ENCODE measurements at places on chromosomes 1 and 21.

DNA sequence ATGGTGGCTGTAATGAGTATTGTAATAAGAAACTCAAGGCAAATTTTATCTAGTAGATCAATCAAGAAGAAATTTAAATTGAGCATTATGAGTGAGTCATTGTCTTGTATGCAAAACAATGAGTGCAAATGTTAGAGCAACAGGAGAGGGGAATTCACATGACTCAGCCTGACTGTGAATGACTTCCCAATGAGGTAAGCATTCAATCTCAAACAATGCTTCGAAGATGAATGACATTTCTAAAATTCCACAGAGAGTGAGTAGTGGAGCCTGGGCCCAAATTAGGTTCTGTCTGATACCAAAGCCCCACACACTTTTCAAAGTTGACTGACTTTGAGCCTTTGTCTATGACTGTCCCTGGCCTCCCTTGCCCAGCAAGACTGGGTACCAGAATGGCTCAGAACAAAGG is 738.0 kb downstream of the PTPRU start:
- no peak for DNase-seq

DNA sequence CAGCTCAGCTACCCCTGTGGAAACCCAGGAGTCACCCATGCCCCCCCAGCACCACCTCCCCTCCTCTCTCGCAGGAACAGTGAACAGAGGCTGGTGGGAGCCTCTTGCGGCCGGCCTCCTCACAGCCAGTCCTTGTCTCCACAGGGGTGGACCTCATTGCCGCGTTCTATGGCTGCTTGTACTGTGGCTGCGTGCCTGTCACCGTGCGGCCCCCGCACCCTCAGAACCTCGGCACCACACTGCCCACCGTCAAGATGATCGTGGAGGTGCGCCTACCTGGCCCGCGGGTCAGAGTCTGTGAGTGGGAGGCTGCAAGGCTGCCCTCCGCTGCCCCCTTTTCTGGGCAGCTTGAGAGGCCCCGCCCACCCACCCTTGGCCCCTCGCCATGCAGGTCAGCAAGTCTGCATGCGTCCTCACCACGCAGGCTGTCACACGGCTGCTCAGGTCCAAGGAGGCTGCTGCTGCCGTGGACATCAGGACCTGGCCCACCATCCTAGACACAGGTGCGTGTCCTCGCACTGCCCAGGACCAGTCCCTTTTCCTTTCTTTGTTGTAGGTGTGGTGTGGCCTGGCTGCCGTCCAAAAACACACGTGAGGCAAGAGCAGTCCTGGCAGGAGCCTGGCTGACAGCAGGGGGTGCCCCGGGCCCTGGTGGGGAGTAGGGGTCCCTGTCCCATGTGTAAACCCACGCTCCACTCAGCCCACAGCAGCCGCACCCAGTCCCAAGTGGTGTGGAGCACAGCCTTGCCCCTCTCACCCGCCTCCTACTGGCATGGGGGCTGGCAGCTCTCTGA is 50.3 kb downstream of the S100B start:
- no peak for DNase-seq

GRCh38 chr1:40845895-40846294 is 16.3 kb downstream of the CITED4 start:
- no peak for DNase-seq

- no peak for DNase-seq
Measured at GRCh38 chr1:9182784-9183257, 51.8 kb upstream of the H6PD start.

Data from left hindlimb (tissue), 1 donor.